T-helper 17 cell (primary cell): ENCODE measurements at places on chromosomes 13 and 19. TPM values are rescaled to one million over a fixed set of nuclear protein-coding genes. Genes with fewer than 3 reads are reported as not detected.

MAB21L1 gene
- total RNA-seq = not detected

- peak within 1 kb of the TSS; percentile 96 for H3K27ac ChIP-seq
- peak within 1 kb of the TSS; percentile 94 for H3K4me3 ChIP-seq
- H3K4me1 ChIP-seq = peaks cover 42% of the 10 kb centered on the region
- DNase-seq = peak; percentile 76
Measured at GRCh38 chr19:17751103-17751911, at the start of gene FCHO1. Gene FCHO1 (plus strand): TSS chr19:17751477. CDS start chr19:17755165, 3,688 bp downstream.

GRCh38 chr19:47720669-47721422, 7.6 kb downstream of the EHD2 start:
- H3K36me3 ChIP-seq = peaks cover 6% of the 10 kb centered on the region
- no peak for DNase-seq
- peaks cover 5% of the 10 kb centered on the region for H3K4me1 ChIP-seq

DNA sequence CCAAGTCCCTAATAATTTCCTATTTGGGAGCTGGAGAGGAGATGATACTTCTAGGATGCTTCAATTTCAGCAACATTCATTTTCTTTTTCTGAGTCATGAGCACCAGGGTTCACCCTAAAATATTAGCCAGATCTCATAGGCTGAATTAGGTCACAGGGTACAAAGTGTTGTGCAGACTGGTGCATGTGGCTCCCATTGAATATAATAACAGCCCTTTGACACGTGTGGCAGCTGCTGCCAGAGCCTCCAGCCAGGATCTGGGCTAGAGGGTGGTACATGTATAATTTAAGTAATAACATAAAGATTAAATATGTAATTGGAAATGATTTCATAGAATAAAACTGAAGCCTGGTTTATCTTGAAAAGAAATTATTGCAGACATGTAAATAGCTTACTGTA, 244.9 kb downstream of the ATP8A2 start:
- peaks cover 35% of the 10 kb centered on the region for H3K27me3 ChIP-seq
- H3K4me1 ChIP-seq = no peaks in the 10 kb centered on the region
- H3K36me3 ChIP-seq = no peaks in the 10 kb centered on the region

KLK1 gene
- not detected for total RNA-seq

KIR3DL1 gene
- not detected for total RNA-seq

GRCh38 chr13:100532836-100533435, 55.7 kb downstream of the GGACT start:
- H3K4me3 ChIP-seq = no peak overlapping the region
- no peak for DNase-seq

DNA sequence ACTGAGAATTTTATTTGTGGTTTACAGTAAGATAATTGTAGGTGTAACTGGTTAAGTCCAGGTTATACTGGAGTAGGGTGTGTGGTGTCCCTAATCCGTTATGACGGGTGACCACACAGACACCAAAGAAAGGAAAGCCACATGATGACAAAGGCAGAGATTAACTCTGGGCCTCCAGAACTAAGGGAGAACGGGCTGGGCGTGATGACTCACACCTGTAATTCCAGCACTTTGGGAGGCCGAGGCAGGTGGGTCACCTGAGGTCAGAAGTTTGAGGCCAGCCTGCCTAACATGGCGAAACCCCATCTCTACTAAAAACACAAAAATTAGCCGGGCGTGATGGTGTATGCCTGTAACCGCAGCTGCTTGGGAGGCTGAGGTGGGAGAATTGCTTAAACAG, 10.2 kb upstream of the FUT2 start:
- no peaks in the 10 kb centered on the region for H3K36me3 ChIP-seq
- peaks cover 2% of the 10 kb centered on the region for H3K4me1 ChIP-seq
- H3K27ac ChIP-seq = no peak overlapping the region
- no peaks in the 10 kb centered on the region for H3K27me3 ChIP-seq
- H3K4me3 ChIP-seq = no peak overlapping the region

DNA sequence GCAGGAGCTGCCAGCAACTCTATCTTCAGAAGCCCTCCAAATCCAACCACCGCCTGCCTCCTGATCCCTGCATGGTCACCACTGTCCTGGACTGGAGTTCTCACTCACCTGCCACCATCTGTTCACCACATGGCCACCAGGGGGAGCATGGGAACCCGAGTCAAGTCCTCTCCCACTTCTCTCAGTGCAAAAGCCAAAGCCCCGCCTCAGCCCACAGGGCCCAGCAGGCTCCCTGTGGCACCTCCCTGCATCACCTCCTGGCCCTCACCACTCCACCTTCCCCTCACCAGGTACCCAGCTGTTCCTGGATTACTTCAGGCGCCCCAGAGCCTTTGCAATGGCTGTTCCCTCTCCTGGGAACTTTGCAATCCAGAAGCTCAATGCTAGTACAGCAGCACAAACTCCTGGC, 5.3 kb downstream of the DHPS start:
- peaks cover 25% of the 10 kb centered on the region for H3K4me1 ChIP-seq
- DNase-seq = peak; percentile 79
- peak overlapping the region; percentile 39 for H3K4me3 ChIP-seq
- peak overlapping the region; percentile 88 for H3K27ac ChIP-seq
- peaks cover 10% of the 10 kb centered on the region for H3K36me3 ChIP-seq
- H3K27me3 ChIP-seq = no peaks in the 10 kb centered on the region
